A673 (cell line): ENCODE measurements at places on chromosomes 5 and 9. TPM values are rescaled to one million over a fixed set of nuclear protein-coding genes. Genes with fewer than 3 reads are reported as not detected.

FGF10 gene
- not detected in 2 replicates for total RNA-seq

NNT gene
- 65.4 and 71.6 TPM in 2 replicates for total RNA-seq

ZFP2 gene
- 0.24 and 0.43 TPM in 2 replicates for total RNA-seq

COX7C gene
- total RNA-seq, result 685 and 697 TPM in 2 replicates

PRXL2C gene
- 2.4 and 2.6 TPM in 2 replicates for total RNA-seq

PITX1 gene
- total RNA-seq, result 1.8 and 2.0 TPM in 2 replicates

PCDHB3 gene
- total RNA-seq, result 2.6 and 4.9 TPM in 2 replicates

RMND5B gene
- total RNA-seq, result 37.0 and 38.0 TPM in 2 replicates

PHF24 gene
- total RNA-seq, result 0.11 and 0.13 TPM in 2 replicates

DAB2 gene
- total RNA-seq, result 27.7 and 30.1 TPM in 2 replicates

HRH2 gene
- total RNA-seq, result 0.09 TPM in 1 of 2 replicates, not detected in the other

COL15A1 gene
- 0.04 TPM in 1 of 2 replicates, not detected in the other for total RNA-seq

CDH9 gene
- total RNA-seq, result not detected in 2 replicates

DDX4 gene
- not detected in 2 replicates for total RNA-seq

FAXDC2 gene
- 0.44 TPM in 1 of 2 replicates, not detected in the other for total RNA-seq

PCDHB6 gene
- 7.3 and 9.1 TPM in 2 replicates for total RNA-seq

IL4 gene
- not detected in 2 replicates for total RNA-seq

PCDHA1 gene
- 0.45 and 0.96 TPM in 2 replicates for total RNA-seq

UNC13B gene
- 19.8 and 21.8 TPM in 2 replicates for total RNA-seq

TYRP1 gene
- total RNA-seq, result 0.94 and 1.5 TPM in 2 replicates

MYO10 gene
- total RNA-seq, result 194 and 202 TPM in 2 replicates

NFIB gene
- 41.2 and 42.9 TPM in 2 replicates for total RNA-seq
